ENCODE measurements at places on chromosomes 7 and 10.

GRCh38 chr10:5741276-5741675 lies 56.6 kb downstream of the TASOR2 start:
- DNase-seq, result no peak

GRCh38 chr7:132206594-132206993 lies 369.7 kb downstream of the PLXNA4 start:
- DNase-seq, result no peak

- no peak for DNase-seq
These were observed 31.4 kb upstream of the ZNF32 start for GRCh38 chr10:43680035-43680434.

DNA sequence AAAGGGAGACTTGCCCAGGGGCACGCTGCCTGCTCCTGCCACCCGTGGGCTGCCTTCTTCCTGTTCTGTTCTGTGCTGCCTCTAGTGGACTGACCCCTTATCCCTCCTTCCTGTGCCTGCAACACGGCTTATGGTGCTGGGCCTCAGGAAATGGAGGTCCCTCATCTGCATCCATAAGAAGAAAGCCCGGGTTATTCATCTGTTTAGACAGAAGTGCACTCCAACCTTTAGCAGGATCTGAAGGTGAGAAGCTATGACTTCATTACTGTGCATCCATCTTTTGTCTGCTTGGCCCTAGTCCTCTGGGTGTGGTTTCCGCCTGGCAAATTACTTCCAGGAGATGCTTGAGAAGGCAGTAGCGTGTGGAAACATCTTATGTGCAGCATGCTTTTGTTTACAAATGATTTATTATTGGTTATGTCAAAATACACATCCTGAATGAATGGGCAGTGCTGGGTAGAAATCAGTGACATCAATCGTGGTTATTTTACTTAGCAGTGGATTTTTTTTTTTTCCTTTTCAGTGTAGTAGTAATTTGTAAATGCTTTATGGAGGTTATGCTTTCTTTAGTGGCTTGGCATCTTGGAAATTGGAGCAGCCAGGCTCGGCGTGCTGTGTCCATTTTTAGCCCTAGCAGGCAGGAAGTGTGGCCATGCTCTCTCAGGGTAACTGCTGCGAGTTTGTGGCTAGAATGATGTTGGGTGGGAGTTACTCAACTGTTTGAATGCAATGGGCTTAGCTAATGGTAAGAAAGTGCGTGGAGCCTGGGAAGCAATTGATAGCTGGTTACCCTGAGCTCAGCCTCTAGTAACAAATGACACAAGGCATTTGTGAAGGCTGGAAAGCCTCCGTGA lies 12.7 kb downstream of the PTPRE start:
- DNase-seq, result no peak

DNA sequence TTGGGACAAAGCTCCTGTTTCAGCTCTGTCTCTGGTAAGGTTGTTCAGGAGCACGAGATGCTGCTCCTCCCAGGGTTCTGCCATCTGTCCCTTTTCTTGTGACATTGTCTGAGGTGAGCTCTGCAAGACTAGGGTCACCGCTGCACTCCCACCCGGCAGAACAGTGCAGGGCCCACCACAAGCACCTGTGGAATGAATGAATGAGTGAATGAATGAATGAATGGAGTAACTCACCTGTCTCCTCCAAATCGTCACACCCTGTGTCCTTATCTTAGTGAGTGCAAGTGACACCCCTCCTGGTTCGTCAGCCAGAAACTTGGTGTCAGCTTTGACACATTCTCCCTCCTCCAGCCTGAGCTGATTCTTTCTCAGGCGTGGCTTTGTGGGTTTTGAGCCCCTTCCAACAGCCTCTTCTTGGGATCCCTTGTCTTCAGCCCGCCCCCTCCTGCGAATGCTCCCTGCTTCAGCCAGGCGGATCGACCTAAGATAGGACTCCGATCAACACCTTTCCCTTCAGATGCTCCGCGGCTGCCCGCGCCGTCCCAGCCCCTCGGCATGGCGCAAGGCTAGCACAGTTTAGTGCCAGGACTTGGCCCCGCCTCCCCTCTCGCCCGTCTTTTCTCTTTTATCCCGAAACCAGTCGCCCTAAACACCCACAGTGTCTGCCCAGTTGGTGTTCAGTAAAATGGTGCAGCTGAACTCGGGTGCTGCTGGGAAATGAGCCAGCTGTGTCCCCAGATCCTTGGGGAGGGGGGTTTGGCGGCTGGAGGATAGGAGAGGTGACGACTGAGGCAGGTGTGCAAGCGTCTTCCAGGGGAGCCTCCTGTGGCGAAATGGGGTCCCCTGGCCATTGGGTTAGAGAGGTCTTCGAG lies 89.3 kb downstream of the BEND7 start:
- DNase-seq, result no peak

GRCh38 chr7:10212649-10213048 lies 761.0 kb upstream of the PHF14 start:
- no peak for DNase-seq

DNA sequence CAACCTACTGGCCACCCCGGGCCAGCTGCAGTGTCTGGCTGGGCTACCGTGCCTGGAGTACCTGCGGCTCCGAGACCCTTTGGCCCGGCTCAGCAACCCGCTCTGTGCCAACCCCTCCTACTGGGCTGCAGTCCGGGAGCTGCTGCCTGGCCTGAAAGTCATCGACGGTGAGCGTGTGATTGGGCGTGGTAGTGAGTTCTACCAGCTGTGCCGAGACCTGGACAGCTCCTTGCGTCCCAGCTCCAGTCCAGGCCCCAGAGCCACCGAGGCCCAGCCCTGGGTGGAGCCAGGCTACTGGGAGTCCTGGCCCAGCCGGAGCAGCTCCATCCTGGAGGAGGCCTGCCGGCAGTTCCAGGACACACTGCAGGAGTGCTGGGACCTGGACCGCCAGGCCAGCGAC lies 4.2 kb downstream of the RARRES2 start:
- no peak for DNase-seq

GRCh38 chr10:99530108-99531025 lies 2.4 kb upstream of the NKX2-3 start:
- no peak for DNase-seq

DNA sequence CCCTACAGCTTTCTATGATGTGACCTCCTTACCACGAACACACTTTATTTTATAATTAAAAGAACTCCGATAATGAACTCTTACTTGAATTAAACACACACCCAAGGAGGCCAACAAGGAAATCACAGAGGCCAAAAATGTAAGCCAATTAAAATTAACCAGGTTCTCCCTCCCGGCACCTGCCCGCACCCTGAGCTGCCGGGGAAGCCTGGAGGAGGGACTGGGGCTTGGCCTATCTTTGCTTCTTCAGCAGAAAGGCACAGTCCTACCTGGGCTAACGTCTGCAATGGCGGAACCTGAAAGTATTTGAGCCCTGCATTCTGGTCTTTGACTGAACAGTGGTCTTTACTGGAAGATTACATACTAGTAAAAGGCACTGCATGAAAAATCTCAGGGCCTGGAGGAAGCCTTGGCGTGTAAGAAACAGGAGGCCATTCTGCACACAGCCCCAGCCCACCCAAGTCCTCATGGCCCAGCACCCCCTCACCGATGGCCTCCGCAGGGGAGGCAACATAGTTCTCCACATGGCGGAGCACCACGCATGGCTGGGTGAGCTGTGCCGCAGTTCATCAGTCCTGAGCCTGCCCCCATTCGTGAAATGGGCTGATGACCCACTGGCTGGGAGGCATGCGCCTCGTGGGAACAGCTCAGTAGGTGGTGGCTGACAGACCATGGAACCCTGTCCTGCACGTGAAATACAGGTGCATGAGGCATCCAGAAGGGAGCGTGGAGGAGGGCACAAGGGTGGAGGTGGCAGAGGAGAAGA lies 173.8 kb downstream of the PARD3 start:
- DNase-seq, result no peak
